ENCODE measurements at places on chromosomes 7 and 10.

GRCh38 chr7:94888995-94889523, 18.3 kb upstream of the PPP1R9A start:
- no peak for DNase-seq

DNA sequence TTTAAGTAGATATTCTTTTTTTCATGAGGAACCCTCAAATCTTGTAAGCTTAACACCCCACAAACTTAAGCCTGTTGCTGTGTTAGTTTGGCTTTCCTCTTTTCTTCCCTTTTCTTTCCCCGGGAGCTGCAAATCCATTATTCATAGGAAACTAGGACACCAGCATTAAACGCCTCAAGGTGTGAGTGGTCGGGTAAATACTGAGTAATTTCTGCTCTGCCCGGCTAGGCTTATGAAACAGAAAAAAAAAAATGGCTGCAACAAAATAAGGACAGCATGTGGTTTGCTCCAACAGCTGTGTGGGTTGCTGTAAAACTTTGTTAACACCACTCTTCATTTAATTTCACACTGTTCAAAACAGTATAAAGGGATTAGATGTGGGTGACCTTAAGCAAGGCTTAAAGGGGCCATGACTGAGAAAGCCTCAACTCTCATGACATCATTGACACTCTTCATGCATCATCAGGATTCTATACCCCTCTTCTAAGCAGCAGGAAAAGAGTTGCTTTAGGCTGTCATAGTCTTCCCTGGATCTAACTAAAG, 104.1 kb downstream of the AOAH start:
- DNase-seq, result no peak

- DNase-seq, result no peak
Observed at GRCh38 chr10:116122664-116123063, 150.3 kb downstream of the GFRA1 start.

DNA sequence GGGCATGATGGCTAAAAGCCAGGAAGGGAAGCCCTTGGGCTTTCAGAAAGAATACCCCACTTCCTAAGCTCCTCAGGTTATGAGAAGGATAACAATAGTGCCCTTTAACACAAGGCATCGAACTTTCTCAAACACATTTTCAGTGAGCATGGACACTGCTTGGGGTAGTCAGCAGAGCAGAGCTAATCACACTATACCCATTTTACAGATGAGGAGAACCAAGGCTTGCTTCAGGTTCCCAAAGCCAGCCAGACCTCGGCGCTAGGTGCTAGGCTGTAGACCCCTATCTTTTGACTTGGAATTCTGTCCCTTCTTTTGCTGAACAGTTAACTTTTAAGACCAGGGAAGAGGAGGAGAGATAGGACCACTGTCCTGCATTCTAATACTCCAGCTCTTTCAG, 1.8 kb downstream of the NEURL1 start:
- DNase-seq, result no peak

GRCh38 chr7:137961200-137962177, 40.4 kb downstream of the CREB3L2 start:
- no peak for DNase-seq

DNA sequence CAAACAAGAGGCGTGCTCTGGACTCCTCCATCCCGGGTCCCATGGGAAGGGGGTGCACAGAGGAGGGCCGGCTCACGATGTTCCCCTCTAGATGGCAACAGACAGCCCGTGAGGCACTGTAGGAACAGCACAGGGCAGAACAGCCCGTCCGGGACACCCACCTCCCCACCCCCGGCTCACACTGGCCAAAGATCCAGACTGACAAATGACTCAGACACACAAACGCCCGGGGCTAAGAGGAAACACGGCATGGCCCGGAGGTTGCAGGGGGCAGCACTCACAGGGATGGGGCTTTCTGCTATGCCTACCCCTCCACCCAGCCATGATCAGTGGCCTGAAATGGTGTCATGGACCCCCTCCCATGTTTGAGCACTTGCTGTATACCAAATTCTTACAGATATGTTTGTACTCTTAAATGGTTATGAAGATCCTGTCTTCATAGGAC, 4.9 kb upstream of the ELN start:
- peak; percentile 80 for DNase-seq

- no peak for DNase-seq
Observed at GRCh38 chr10:124221356-124222317, 128.2 kb upstream of the CHST15 start.

DNA sequence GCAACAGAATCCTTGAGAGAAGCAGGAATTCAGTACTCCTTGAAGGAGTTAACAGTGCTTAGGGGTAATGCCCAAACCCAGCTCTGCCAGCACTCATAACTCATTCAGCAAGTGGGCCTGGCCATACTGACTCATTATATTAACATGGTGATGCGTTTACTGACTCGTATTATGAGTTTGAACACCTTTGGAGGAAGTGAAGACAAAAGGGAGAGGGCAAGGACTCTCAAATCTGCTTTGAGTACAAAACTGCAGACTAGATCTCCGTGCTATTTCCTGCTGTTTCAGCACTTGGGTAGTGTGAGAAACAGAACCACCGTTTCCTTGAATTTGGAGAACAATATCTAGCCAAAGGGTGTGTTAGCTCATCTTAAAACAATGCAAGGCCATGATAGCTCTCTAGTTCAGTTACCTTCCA, 30.8 kb downstream of the SLC16A9 start:
- DNase-seq, result no peak

GRCh38 chr10:8513155-8514147, 459.0 kb downstream of the GATA3 start:
- DNase-seq, result no peak

GRCh38 chr7:150854066-150855000, 2.0 kb downstream of the AOC1 start:
- no peak for DNase-seq

- DNase-seq, result peak; percentile 97
Observed at GRCh38 chr7:73623798-73624668, at the start of gene MLXIPL. MLXIPL (minus strand) TSS chr7:73624522; CDS start chr7:73624492, 30 bp downstream.

- DNase-seq, result peak; percentile 57
Observed at GRCh38 chr10:93436591-93437085, 45.5 kb downstream of the MYOF start.

DNA sequence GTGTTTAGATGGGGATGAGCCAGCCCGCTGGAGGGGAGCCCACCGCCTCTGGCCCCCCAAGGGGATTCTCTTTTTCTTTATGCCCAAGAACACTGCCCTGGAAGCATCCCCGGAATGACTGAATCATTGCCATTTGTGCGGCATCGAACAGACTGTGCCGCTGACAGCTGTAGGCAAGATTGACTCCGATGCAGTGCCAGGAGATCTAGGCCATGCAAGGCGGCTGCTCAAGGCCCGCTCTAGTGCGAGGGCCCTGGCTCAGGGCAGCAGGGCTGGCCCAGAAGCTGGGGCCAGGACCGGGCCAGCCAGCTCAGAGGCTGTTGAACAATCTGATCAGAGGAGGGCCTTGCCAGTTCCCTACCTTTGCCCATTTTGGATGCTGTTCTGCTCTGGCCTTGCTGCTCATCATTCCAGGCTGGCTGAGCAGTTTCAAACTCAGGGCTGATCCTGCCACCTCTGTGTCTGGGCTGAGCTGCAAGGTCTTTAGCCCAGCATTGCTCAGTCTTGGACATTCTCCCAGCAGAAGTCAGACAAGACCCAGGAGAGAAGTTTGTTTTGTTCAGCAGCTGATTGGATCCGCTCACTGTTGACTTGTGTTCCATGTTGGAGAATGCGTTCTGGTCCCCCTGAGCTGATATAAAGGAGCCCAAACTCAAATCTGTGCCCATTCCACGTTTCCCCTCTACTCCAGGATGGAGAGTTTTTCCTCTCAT, 485.3 kb upstream of the GALNT17 start:
- DNase-seq, result no peak

GRCh38 chr10:9792181-9792580, 1225.5 kb upstream of the CELF2 start:
- no peak for DNase-seq

- DNase-seq, result no peak
Observed at GRCh38 chr7:134089446-134089845, 37.7 kb upstream of the LRGUK start.

- no peak for DNase-seq
Observed at GRCh38 chr10:105656856-105657255, 1015.8 kb downstream of the SORCS3 start.

DNA sequence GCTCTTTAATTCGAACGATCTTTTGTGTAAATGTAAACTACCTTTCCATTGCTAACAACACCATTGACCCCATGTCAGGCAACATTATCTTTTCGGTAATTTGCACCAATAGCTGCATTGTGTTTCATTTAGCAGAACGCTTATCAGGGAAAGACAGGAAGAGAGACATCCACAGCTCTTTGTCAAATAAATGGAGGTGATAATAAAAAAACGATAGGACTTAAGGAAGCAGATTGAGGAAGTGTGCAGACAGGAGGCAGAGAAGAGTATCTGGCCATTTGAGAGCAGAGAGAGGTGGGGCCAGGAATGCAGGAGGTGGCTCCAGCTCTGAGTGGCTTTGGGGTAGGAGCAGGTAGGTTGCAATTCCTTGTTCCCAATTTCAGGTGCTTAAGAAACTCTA, 37.5 kb upstream of the ADARB2 start:
- no peak for DNase-seq

Measured in COLO829 (cell line).